Daoy (cell line): ENCODE measurements at places on chromosomes 13 and 19. TPM values are rescaled to one million over a fixed set of nuclear protein-coding genes. Genes with fewer than 3 reads are reported as not detected.

The GPR183 gene
- 0.06 TPM in 1 of 2 replicates, not detected in the other for total RNA-seq

DNA sequence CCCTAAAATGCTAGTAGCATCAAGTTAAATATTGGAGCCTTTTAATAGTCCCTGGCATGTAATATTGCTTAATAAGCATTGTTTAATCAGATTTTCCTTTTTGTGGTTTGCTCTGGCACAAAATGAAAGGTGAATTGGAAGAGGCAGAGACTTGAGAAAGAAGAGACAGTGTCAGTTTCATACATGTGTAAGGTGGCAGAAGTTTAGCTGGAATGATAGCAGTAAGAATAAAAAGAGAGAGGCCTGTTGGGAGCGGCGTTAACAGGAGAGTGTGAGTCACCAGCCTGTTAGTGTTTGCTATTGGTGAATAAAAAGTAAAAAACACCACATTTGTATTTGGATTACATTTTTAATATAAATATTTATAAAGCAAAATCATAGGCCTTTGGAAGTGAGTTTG, 145.3 kb downstream of the PDS5B start:
- no peak for DNase-seq

DNA sequence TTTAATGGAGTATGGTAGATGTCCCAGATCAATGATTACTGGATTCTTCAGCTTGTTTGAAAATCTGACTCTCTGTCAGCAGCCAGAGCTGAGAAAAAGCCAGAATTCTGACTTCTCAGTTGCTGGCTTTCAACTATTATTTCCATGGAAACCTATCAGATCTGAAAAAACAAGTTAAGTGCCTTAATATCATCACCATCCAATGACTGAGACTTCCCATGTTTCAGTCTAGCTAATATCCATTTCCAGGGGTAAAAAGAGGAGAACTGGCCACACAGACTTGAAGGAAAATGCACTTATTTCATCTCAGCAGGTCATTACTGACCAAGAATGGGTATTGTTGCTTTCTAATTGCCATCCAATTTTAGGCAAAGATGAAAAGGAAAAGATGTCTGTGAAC, 75.2 kb downstream of the TNFSF11 start:
- DNase-seq = no peak

DNA sequence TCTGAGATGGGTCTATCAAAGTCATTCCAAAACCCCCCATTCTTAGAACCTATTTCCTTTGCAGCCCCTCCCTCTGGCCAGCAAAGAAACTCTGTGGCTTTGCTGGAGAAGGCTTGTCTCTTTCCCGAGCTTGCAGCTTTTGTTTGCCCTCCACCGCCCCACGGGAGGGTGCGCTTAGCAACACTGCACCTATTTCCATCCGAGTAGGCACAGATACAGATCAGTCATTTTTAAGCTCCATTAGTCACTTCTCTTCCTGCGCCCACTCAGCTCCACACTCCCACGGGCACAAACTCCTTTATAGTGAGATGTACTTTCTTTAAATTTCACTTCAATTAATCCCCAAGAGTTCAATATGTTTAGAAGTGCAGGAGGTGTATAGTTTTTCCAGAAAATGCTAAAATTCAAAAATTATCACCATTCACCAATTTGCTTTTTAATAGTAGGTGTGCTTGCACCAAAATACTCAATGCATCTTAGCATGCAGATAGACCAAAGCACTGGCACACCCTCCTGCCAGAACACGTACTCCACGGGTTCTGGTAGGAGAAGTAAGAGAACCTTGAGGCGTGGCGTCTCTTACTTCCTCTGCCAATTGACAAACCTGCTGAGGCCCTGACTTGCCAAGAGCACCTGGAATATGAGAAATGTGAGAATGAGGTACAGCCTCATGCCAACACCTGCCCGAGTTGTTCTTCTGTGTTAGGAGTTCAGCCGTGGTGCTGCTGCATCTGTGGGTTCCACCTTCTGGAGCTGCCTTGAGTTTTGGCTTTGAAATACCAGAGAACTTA, 183.7 kb downstream of the TEX29 start:
- no peak for DNase-seq

The IGFL1 gene
- not detected in 2 replicates for total RNA-seq

DNA sequence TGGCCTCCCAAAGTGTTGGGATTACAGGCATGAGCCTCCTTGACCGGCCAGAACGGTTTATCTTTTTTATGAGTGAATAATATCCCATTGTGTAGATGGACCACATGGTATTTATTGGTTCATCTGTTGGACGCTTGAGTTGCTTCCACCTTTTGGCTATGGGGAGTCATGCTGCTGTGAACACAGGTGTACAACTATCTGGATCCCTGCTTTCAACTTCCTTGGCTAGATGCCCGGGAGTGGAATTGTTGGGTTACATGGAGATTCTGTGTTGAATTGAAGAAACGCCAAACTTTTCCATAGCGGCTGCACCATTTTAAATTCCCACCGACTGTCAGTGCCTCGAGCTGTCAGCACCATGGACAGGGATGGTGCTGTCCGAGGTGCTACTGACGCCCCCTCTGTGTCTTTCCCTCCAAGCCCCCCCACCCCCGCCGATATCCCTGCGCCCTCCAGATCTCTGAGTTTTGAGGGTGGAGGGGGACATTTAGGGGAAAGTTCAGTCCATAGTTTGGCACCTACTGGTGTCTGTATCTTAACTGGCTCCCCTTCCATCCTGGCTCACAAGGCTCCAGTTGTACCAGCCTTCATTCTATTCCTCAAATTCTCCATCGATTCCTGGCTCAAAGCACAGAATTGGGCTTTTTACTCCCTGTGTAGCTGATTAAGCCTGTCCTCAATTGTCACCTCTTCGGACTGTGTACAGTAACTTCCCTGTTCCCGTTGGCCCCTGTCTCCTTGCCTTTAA, 27.3 kb downstream of the PNPLA6 start:
- DNase-seq = no peak

The SEMA6B gene
- total RNA-seq = 2.3 and 3.2 TPM in 2 replicates

GRCh38 chr19:46224773-46225172, 4.8 kb upstream of the IGFL1 start:
- DNase-seq = no peak

The KLHL26 gene
- 4.7 and 7.0 TPM in 2 replicates for total RNA-seq

DNA sequence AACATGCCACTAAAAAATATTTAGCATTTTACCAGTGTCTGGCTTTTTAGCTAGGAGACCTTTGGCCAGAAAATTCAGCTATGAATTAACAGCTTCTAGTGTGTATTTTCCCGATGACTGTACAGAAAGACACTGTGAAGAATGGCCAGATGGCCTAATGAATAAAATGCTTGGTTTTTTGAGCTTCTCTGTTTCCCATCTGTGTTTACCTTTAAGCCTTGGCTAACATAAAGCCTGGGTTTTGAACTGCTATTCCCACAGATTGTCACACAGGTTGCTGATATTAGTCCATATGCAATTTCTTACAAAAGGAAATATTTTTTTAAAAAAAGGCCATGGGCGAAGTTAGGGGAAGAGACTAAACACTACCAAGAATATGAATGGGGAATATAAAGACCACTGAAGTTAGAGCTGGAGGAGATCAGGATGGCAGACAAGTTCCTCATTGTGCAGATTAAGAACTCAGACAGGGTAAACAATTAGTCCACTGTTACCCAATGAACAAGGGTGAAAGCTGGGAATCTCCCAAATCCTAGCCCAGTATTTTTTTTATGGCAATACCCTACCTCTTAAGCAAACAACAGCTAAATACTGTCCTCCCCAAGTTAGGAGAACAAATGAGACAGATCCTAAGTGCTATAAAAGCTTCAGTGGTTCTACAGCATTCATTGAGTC, 95.1 kb downstream of the DCT start:
- no peak for DNase-seq

GRCh38 chr19:16684216-16684615, 23.3 kb downstream of the TMEM38A start:
- no peak for DNase-seq

- DNase-seq = no peak
Observed at GRCh38 chr19:1409204-1410005, 2.0 kb downstream of the DAZAP1 start.

The HTR2A gene
- total RNA-seq = 0.11 TPM in 1 of 2 replicates, not detected in the other

DNA sequence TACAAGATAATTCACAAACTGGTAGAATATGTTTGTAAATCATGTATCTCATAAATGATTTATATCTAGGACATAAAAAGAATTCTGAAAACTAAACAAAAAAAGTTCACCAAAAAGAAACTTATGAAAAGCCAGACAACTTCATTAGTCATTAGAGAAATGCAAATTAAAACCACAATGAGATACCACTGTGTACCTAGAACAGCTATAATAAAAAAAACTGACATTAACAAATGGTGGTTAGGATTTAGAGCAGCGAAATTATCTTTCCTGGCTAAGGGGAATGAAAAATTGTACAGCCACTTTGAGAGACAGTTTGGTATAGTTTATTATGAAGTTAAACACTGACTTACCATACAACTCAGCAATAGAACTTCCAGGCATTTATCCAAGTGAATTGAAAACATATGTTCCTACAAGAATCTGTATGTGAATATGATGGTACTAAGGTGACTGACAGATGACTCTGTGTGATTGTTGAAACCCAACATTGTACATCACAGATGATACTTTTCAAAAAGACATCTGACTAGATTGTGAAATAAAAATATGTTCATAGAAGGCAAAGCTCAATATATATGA, 41.8 kb downstream of the UGGT2 start:
- no peak for DNase-seq

DNA sequence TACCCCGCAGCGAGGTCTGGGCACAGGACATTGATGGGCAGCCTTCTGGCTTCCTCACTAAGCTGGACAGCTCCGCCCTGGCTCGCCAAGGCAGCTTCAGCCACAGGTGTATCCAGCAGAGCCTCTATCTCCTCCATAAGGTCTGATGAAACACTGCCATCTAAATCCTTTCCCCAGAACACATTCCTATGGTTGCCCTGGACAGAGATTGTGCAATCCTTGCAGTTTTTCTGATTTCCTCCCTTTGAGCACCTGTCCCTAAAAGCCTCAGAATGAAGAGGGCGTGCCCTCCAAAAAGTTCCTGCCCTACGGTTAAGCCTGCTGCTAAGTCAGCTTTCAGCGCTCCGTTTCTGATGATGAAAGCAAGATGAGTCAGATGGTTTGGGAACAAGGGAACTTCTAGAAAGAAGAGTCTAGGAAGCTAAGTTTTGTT, 21.0 kb downstream of the CLEC4M start:
- peak; percentile 42 for DNase-seq

The CCDC70 gene
- not detected in 2 replicates for total RNA-seq

GRCh38 chr13:33053397-33054066, 37.3 kb downstream of the KL start:
- no peak for DNase-seq

The PDCD5 gene
- 310 and 410 TPM in 2 replicates for total RNA-seq

- DNase-seq = no peak
Observed at GRCh38 chr19:2724148-2724557, 3.0 kb upstream of the DIRAS1 start.

The KCTD12 gene
- total RNA-seq = 4.2 and 5.0 TPM in 2 replicates

DNA sequence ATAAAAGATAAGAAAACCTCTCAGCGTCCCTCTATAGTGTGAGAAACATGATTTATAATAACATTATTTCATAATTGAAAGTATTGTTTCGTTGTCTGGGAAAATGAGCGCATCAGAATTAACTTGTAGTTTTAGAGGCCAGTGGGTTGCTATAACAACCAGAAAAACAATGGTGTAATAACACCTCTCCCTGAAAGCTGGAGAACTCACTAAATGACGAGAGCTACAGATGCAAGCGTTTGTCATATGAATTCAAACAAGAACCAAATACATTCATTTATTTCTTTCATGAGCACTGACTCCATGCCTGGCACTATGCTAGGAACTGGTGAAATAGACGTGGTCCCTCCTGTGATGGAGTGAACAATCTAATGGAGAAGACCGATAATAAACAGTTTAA, 16.3 kb downstream of the KBTBD7 start:
- DNase-seq = no peak

The SRRM5 gene
- not detected in 2 replicates for total RNA-seq

The SPTBN4 gene
- 0.15 and 1.5 TPM in 2 replicates for total RNA-seq

DNA sequence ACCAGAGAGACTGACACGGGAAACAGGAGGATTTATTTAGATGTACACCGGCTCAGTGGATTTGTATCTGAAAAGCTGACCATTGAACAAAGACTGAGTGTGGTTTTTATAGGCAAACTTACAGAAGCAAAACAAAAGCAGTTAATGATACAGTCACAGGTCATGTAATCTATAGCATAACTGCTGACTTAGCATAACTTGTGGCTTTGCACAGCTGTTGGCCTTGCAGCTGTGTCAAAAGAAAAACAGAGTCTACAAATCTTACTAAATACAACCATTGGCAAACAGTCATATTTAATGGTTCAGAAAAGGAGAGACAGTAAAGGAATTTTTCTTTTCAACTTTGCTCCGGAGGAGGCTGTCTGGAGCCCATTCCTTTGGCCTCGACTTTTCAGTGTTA, 2.3 kb upstream of the ILF3 start:
- DNase-seq = no peak

DNA sequence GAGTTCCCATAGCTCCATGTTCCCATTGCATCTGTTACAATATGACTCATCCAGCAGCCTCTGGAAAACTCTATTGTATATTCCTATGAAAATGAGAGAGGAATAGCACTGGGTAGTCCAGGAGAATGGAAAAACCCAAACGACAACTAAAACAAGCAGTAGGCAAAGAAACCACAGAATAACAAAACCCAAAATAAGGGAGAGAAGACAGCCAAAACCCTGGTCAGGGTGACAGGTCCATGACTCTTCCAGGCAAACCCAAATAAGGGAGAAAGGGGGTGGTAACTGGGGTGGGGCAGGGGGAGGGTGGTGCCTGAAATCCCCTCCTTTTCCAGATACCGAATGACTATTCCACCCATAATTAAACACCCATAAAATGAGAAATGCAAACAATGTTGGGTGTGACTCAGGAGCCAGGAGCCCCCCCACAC, 4.0 kb upstream of the ZNF8 start:
- DNase-seq = peak; percentile 73

GRCh38 chr13:39874331-39875053, 219.0 kb downstream of the COG6 start:
- no peak for DNase-seq

The STOML3 gene
- not detected in 2 replicates for total RNA-seq

GRCh38 chr19:16473875-16474392, 2.2 kb upstream of the EPS15L1 start:
- no peak for DNase-seq

GRCh38 chr13:111620586-111620985, 300.1 kb downstream of the TEX29 start:
- no peak for DNase-seq

The APOC4 gene
- total RNA-seq = not detected in 2 replicates

The CGB8 gene
- total RNA-seq = 27.8 and 31.4 TPM in 2 replicates

DNA sequence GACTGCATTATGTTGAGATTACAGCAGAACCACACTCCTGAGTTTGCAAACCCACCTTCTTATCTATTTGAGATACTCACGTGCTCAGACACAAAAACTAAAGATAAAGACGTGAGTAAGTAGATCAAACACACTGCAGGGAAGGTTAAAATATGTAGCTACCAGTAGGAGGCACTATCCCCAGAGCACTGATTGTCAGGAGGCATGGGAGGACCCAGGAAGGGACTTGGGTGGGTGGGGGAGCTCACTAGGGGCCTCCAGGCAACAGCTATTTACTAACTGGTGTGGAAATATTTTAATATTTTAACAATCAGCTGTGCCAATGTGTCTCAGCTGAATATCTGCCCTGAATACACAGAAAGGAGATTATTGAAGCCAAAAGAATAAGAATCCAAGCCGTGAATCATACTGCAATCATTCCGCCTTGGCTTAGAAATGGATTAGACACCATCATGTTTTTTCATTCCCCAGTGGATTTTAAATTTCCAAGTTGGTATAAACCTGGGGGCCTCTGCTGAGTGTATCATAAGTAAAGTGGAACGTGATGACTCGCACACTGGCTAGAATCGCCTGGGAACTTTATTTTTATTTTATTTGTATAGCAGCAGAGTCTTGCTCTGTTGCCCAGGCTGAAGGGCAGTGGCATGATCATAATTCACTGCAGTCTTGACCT, 73.2 kb upstream of the CACNA1A start:
- DNase-seq = no peak
